ENCODE measurements at places on chromosomes 12 and 14.

- DNase-seq, result no peak
These were observed 2.9 kb upstream of the CLEC1A start for GRCh38 chr12:10101648-10102220.

GRCh38 chr12:13252024-13252423, 55.5 kb downstream of the EMP1 start:
- DNase-seq, result no peak

- no peak for DNase-seq
These were observed 10.9 kb downstream of the C12orf43 start for GRCh38 chr12:121005346-121005815.

- no peak for DNase-seq
These were observed 89.1 kb downstream of the TTC7B start for GRCh38 chr14:90727082-90727481.

DNA sequence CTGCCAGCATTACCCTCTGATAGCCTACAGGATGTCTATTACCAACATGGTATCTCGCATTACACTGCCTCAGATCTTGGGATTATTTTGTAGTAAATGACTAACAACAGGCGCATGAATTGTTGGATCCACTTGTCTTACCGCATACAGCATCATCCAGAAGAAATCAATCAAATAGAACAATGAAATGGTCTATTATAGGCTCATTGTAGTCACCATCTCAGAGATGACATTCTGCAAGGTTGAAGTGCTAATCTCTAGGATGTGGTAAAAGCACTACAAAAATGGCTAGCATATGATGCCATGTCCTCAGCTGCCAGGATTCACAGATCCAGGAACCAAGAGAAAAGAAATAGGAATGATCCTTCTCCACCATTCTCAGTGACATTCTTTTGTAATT, 52.0 kb downstream of the WASHC3 start:
- no peak for DNase-seq

DNA sequence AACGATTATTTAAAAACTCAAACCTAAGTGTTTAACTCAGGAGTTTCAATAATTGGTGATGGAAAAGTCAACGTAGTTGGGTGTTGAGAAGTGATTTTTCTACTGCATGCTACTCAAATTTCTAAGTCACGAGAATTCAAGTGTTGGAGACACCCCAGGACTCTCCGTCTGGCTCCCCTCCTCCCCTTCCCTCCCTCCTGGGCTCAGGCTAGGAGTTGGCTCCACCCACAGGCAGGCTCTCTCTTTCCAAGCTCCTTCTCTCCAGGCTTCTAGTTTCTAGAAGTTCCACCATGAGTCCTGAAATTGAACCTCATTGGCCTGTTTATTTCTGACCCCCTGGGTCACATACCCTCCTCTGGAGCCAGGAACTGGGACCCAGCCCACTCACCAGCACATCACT, 73.0 kb downstream of the TMEM132D start:
- DNase-seq, result no peak

DNA sequence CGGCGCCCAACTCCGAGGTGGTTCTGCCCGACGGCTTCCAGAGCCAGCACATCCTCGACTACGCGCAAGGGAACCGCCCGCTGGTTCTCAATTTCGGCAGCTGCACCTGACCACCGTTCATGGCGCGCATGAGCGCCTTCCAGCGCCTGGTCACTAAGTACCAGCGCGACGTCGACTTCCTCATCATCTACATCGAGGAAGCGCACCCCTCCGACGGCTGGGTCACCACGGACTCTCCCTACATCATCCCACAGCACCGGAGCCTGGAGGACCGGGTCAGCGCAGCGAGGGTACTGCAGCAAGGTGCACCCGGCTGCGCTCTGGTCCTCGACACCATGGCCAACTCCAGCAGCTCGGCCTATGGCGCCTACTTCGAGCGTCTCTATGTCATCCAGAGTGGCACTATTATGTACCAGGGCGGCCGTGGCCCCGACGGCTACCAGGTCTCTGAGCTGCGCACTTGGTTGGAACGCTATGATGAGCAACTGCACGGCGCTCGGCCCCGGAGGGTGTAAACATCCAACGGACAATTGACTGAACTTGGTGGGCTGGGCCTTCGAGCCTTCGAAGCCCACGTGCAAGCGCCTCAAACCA, 699 bp downstream of the DIO3 start:
- no peak for DNase-seq

DNA sequence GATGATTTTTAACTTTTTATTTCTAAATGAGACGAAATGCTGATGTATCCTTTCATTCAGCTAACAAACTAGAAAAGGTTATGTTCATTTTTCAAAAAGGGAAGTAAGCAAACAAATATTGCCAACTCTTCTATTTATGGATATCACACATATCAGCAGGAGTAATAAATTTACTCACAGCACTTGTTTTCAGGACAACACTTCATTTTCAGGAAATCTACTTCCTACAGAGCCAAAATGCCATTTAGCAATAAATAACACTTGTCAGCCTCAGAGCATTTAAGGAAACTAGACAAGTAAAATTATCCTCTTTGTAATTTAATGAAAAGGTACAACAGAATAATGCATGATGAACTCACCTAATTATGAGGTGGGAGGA, 139.6 kb downstream of the HMGA2 start:
- DNase-seq, result no peak

DNA sequence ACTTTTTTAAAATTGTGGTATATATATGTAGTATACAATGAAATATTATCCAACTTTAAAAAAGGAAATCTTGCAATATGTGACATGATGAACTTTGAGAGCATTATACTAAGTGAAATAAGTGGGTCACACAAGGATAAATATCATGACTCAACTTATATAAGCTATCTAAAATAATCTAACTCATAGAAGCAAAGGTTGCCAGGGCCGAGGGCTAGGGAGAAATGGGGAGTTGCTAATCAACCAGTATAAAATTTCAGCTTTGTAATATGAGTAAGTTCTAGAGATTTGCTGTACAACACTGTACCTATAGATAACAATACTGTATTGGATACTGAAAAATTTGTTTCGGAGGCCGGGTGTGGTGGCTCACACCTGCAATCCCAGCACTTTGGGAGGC, 38.5 kb downstream of the TAOK3 start:
- DNase-seq, result no peak

GRCh38 chr12:105552056-105552455, 221.6 kb downstream of the C12orf75 start:
- no peak for DNase-seq

GRCh38 chr12:113154351-113154973, 4.9 kb downstream of the CFAP73 start:
- DNase-seq, result no peak

- DNase-seq, result no peak
These were observed 2.6 kb downstream of the RTL1 start for GRCh38 chr14:100900837-100901390.

- DNase-seq, result peak; percentile 41
These were observed 102.1 kb upstream of the DAAM1 start for GRCh38 chr14:59086241-59086882.

DNA sequence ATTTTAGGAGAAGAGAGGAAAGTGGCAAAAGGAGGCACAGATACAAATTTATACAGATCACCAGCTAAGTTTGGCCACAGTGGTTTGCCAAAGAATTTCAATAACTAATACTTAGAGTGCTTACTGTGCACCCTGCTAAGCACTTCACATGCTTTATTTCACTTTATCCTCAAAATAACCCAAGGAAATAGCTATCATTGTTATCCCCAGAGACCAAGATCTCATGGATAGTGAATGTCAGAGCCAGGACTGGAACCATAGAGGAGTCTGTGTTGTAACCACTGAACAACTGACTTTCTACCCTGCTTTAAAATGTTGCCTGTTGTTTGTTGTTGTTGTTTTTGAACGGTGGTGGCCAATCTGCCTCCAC, 1.3 kb upstream of the TCP11L2 start:
- no peak for DNase-seq

GRCh38 chr12:104930388-104931326, 27.4 kb downstream of the SLC41A2 start:
- DNase-seq, result no peak

- DNase-seq, result no peak
These were observed 535 bp downstream of the BIN2 start for GRCh38 chr12:51323317-51323960.

DNA sequence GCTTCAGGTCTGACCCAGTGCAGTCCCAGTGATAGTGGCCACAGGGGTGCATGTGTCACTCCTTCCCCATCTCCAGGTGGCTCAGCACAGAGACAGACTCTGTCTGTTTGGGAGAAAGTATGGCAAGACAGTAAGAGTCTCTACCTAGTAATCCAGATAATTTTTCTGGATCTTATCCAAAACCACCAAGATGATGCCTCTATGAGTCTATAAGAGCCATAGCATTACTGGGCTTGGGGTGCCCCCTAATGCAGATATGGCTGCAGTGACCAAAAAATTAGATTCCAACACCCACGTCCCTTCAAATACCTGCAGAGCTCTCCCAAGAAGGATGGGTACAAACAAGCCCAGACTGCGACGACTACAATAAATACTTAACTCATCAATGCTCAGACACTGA, 123.8 kb downstream of the GRIP1 start:
- no peak for DNase-seq

DNA sequence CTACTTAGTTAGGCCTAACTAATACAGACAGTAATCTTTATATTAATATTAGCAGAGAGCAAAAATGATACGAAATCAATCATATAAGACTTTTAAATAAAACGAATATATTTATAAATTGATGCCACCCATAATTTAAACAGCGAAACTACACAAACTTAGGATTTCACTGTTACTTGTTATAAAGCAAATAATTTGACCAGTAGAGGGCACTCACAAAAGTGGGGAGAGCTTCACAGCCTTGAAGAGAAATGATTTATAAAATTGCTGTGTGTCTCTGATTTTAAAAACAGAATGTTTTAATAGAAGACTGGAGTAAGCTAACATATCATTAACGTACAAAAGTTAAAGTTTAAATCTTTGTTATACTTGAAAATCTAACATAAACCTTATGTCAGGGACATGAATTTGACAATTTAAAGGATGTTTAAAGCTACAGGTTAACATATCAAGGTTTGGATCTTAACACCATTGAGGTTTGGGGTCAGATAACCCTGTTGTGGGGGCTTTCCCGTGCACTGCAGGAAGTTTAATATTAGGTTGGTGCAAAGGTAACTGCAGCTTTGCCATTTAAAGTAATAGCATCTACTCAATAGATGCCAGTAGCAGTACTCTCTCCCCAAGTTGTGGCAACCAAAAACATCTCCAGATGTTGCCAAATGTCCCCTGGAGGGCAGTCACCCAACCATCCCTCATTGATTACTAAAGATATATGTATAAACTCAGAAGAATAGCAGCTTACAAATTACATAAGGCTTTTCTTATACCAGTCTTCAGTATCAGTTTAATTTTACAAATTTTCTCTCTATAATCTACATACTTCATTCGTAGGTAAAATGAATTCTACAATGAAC, 9.3 kb downstream of the KRAS start:
- DNase-seq, result no peak

DNA sequence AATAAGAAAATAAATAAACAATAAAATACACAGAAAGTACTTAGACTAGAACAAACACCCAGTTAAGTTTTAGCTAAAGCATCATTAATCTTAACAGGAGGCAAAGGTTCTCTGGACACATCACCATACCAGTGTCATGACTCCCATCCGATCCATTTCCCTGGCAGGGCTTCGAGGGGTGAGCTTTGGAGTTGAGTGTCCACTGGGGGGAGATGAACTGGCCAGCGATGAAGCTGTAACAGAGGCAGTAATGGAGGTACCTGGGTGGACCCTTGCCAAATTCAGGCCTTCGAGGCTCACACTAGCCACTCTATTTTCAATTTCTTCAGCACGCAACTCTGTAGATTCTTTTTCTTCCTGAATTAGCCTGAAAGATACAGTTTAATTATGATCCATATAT, 269.5 kb downstream of the ACSS3 start:
- DNase-seq, result no peak

- no peak for DNase-seq
These were observed 17.3 kb downstream of the KLRK1 start for GRCh38 chr12:10372559-10372958.

DNA sequence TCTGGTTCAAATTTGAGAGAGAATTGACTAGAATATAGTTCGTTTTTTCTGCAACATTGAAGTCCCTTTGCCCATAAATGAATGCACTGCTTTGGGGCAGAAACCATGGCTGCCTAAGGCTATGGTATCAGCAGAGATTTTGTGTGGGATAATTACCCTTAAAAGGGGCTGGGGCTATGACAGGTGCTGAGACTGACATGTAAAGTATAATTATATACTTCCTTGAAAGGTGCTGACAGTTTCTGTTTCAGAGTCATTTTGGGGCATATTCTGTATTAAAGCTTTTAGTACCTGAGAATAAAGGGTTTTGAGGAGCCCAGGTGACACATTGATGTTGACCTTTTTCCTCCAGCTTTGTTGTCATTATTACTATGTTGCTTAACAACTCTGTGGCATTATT, 150.3 kb upstream of the PTPRQ start:
- no peak for DNase-seq

- no peak for DNase-seq
These were observed 64.8 kb upstream of the TMEM260 start for GRCh38 chr14:56514663-56515371.

- DNase-seq, result no peak
These were observed 228.3 kb downstream of the RAD51B start for GRCh38 chr14:68047906-68048305.

GRCh38 chr14:35963209-35963608, 137.1 kb downstream of the BRMS1L start:
- no peak for DNase-seq

DNA sequence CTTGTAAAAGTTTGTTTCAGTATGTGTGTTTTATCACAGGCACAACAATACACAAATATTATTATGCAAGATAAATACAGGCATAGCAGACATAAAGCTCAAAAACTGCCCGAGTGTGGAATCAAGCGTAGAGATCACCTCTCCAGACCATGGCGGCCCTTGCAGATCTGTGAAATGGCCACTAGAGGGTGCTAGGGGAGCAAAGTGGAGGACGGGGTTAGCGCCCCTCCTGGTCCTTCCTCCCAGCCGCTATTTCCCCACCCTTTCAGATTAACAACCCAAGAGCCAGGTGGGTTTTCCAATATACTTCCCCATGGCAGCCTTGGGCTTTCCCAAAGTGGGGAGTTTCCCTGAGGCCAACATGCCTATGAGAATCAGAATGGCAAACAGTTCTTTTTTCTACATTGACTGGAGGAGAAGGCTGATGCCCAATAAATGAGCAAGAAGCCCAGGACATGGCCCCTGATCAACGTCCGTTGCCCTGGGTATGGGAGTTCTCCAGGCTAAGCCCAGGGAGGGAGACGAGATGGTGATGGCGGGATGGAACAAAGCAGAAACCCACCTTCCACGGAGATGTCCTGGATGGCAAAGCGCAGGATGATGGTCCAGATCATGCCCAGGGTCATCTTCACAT, 67.4 kb downstream of the ACTN1 start:
- peak; percentile 37 for DNase-seq

GRCh38 chr12:59069516-59069915, 149.2 kb upstream of the LRIG3 start:
- no peak for DNase-seq

GRCh38 chr12:50637870-50638481, 125.9 kb upstream of the ATF1 start:
- peak; percentile 47 for DNase-seq

All from NCI-H446 treated with DMSO at 0.1 percent for 48 hours (cell line).